ENCODE measurements at places on chromosomes 12 and 14.

GRCh38 chr12:76375939-76376338 lies 27.7 kb upstream of the BBS10 start:
- no peak for DNase-seq

GRCh38 chr14:59087711-59088110 lies 100.8 kb upstream of the DAAM1 start:
- no peak for DNase-seq

DNA sequence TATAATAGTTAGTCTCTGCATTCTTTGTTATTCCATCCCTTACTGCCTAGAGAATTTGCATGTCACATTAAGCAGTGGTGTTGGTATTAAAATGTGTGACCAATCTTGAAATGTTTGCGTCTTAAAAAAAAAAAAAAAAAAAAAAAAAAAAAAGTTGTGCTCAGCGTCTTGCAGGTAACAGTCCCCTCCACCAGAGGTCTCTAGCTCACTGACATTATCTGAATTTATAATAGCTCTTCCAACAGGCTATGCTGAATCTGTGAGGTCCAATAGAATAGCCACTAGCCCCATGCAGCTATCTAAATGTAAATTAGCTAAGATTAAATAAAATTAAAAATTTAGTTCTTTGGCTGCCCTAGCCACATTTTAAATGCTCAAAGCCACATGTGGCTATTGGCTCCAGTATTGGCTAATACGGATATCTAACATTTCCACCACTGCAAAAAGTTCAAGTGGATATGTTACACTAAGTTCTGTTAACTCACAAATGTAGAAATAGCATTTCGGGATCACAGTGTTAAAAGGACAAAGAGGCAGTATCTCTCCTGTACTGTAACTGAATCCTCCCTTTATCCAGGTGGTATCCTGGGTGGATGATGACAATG lies 28.7 kb downstream of the NKX2-8 start:
- no peak for DNase-seq

DNA sequence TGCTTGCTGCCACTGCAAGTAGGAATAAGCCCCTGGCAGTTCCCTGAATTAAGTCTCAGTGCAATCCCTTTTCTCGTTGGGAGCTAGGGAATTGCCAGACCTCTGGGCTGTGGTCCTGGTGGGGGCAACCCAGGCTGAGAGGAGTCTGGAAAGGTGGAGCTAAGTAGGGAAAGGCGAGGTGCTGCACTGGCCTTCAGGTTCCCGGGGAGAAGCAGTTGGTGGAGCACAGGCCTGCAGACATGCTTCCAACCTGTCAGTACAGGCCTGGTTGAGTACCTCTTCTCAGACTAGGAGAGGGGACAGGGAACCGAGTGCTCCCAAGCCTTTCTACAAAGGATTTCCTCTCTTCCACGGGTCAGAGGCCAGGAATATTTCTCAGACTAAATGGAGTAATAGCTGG lies 1.5 kb downstream of the NRIP2 start:
- DNase-seq = no peak

- no peak for DNase-seq
Measured at GRCh38 chr14:67576216-67576955, 23.7 kb downstream of the PIGH start.

GRCh38 chr12:115820656-115821055 lies 456.8 kb downstream of the MED13L start:
- DNase-seq = no peak

GRCh38 chr12:23127701-23128100 lies 502.7 kb downstream of the ETNK1 start:
- DNase-seq = no peak

Measured in stimulated activated CD8-positive, alpha-beta memory T cell treated with anti-CD3 and anti-CD28 coated beads, Interleukin-4, amount 100 ng/mL, for 1 hour (primary cell).